Stimulated activated CD4-positive, alpha-beta T cell treated with anti-CD3 and anti-CD28 coated beads, Interleukin-2, amount 100 ng/mL, for 48 hours (primary cell): ENCODE measurements at places on chromosomes 6 and 20.

- DNase-seq: no peak
Measured at GRCh38 chr20:57128044-57128757, 138.2 kb downstream of the BMP7 start.

GRCh38 chr6:114997813-114998292 is 655.0 kb upstream of the HS3ST5 start:
- DNase-seq: no peak

DNA sequence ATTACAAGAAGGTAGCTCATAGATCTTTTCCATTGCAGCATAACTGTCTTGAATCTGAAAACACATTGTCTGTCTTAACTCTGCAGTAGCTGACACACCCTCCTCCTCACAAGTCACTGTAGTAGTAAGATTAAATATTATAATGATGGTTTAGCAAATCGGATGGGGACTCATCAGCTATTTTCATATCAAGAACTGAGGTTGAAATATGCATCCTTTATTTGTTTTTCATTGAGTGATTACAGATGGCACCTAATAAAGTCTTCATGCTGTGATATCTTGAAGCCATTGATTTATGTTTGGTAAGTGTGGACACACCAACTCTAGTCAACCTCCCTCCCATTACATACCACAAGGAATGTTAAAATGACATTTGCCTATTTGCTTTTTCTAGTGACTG is 267.4 kb upstream of the TAB2 start:
- no peak for DNase-seq

DNA sequence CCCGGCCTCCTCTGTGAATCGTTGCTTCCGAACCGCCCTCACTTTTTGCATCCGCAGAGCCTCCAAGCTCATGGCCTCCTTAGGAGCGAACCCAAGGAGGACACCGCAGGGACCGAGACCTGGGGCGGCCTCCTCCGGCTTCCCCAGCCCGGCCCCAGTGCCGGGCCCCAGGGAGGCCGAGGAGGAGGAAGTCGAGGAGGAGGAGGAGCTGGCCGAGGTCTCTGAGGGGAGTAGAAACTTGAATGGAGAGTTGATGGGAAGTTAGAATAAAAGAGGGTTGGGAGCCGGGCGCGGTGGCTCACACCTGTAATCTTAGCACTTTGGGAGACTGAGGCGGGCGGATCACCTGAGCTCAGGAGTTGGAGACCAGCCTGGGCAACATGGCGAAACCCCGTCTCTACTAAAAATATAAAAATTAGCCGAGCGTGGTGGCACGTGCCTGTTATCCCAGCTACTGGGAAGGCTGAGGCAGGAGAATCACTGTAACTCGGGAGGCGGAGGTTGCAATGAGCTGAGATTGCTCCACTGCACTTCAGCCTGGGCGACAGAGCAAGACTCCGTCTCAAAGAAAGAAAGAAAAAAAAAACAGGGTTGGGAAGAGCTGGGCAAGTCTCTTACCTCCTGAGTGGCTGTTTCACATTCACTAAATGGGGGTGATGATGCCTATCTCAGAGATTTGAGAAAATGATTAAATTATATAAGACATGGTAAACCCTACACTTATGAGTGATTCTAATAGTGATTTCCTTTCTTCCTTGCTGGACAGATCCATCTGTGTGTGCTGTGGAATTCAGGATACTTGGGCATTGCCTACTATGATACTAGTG is 805 bp downstream of the MSH5 start:
- no peak for DNase-seq

DNA sequence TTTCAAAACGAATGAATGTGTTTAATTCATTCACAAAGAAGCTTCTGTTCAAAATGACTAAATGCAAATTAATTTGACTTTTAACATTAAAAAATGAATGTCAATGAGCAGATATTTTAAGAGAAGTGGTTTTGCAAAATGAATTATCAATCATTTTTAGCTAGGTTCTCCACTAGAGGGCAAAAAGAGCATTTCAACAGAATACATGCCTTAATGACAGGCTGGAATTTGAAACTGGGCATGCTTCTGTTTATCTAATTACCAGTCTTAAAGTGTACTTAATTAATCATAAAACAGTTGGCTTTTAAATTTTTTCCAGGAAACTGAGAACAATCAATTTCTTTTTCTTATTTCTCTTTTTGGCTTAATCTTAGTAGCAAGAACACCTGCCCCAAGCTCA is 63.8 kb upstream of the TINAG start:
- no peak for DNase-seq

DNA sequence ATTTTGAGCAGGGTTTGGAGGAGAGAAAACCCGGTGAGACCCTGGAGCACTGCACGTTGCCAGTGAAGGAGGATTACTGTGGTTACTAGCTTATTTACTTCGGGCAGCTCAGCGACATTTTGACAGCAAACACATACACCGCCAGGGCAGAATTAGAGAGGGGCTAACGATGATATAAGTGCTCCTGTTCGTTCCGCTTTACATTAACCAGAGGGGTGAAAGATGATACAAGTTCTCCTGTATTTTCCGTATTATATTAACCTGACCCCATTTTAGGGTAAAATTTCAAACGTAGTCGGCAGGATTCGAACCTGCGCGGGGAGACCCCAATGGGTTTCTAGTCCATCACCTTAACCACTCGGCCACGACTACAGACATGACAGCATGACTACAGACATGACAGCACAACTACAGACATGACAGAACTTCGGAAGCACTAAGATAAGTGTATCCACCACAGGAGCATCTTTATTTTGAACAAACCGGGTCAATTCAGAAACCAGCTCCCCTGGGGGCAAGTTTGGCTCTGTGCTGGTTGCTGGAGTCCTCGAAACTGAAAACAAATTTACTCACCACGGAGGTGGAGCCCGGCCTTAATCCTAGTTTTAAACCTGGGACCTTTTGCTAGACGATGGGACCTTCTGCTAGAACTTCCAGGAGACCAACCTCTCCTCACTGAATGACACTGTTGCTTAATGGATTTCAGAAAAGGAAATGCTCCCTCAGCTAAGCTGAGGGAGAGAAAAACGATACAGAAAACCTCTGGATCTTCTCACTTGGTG is 80.4 kb upstream of the ZNF184 start:
- peak; percentile 50 for DNase-seq

GRCh38 chr6:157497579-157497978 is 116.6 kb downstream of the ZDHHC14 start:
- DNase-seq: no peak

DNA sequence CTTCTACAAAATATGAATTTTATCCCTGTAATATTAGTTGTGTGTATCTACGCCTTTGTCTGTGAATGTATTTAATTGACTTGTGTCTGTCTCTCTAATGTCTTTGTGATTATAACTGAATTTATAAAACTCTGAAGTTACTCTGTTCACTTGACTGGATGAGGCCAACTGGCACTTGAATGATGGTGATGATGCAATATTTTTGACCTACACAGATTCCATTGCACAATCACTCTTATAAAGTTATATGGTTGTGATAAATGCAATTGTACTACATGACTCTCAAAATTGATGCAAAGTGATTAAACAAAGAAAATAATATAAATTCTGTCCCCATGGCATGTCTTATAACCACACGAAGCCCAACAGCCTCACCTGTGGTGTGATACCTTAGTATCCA is 287.3 kb upstream of the PLN start:
- DNase-seq: no peak

DNA sequence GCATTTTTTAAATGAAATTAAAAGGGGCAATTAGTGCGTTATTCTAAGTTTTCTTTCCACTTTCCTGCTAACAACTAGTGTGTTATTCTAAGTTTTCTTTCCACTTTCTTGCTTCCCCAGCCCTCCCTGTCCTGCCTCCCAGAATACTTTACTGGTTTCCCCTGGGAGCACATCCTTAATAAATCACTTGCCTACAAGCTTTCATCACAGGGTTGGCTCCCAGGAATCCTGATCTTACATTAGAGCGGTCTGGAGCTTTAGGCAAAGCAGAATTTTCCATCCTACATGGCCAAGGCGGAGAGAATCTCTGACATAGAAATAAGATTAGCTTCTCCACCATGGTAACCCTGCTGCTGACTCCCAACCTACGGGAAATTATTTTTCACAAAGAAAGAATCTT is 150.4 kb downstream of the BFSP1 start:
- no peak for DNase-seq

DNA sequence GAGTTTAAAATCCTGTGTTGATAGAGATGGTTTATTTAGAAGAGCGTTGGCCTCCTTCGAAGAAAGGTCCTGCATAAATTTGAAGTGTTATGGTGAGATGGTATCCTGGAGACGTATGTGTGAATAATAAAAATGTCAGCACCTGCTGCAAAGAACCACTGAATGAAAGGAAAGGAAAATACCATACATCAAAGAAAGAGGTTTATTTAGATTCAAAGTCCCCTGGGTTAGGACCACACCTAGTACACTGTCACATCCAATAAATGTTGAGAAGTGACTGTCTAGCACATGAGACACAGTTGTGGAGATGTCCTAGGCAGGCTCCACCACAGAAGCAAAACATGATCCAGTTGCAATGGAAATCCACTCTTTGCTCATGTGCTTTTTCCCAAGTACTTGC is 214.7 kb downstream of the PAX1 start:
- DNase-seq: no peak

- no peak for DNase-seq
Measured at GRCh38 chr6:52724042-52724405, 39.3 kb downstream of the GSTA2 start.

GRCh38 chr6:119129968-119130484 is 51.6 kb upstream of the FAM184A start:
- no peak for DNase-seq

DNA sequence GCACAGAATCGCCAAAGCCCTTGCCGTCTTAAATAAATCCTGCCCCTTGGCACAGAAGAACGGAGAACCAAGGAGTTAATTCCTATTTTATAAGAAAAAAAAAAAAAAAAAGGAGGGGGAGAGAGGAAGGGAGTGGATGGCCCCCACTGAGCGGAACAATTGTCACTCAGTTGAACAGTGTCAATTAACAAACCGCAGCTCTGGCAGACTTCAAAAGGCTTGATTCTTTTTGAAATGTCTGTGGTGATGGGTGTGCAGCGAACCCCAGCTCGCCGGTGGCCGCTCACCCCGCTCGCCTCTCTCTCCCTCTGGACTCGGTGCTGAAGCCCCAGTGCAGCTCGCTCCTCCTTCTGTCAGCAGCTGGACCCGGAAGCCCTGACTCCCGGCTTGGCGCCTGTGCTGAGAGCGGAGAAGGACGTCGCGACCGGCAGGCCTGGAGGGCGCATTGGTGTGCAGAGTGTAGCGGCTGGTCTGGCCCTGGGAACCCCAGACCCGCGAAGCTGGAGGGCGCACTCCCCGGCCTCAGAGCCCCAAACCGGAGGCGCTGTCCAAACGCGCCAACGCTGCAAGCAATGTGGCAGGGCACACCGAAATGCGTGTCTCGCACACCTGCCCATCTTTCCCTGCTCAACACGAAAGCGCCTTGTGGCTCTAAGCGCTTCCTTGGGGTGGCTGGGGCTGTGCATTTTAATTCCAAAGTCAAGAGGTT is 3.4 kb downstream of the LINC00237 start:
- DNase-seq: no peak
